ENCODE measurements at places on chromosomes 2 and 18.
A peak's percentile ranks its signal among the peaks of the same experiment; 100 is the strongest.

DNA sequence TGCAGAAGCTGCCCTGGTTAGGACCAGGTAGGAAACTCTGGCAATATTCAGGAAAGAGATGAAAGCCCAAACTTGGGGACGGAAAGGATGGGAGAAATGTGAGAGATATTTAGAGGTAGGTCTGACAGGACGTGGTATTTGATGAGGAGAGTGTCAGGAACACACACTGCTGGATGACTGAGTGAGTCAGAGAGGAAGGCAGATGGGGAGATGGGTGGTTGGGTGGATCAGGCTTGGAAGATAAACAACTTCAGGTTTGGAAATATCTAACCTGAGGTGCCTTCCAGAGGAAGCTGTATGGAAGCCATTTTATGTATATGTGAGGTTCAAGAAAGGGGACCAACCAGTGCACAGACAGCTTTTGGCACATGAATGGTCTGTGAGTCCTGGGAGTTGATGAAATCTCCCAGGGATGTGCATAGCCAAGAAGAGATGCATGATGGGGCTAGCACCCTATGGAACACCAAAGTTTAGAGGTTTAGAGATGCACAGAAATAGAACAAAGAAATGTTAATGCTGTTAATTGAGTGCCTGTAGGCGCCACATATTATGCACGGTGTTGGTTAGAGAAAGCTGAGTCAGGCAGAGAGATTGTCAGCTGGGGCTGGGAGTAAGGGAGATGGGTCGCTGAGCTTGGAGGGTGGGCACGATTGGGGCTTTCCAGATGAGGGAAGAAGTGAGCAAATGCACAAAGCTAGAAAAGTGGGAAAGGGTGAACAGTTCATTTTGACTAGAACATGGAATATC lies 101.0 kb downstream of the VIT start:
- DNase-seq: no peak

GRCh38 chr2:45014016-45014702 lies 4.9 kb upstream of the SIX2 start:
- DNase-seq: peak; percentile 13

DNA sequence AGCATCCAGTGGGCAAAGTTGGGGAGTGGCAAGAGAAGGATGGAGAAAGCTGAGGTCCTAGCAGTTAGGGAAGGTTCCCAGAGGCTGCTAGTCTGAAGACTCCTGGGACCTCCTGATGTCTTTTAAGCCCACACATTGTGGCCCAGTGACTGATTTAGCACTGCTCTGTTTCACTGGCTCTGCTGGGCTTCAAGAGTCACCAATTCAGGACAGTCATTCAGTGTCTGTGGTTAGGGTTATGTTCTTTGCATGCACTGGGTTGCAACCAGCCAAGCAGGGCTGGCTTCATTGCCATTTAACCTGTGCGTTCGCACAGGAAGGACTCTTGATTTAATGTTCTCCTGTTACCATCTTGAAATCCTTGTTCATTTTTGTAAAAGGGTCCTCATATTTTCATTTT lies 199.2 kb downstream of the ICOS start:
- no peak for DNase-seq

DNA sequence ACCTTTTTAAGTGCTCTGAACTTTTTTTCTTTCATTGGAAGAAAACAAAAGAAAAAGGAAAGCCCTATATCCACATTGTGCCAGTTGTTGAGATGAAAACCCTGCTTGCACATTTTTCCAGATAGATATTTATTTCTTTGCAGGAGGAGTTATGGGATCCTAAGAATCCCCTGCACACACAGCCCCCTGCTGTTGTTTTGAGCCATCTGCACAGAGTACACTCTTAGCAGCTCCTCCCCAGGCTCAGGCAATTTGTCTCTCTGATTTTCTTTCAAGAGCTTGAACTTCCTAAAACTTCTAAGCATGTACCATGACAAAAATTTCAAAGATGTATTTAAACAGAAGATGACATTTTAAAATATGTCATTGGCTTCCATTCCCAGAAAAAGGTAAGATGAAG lies 436.9 kb downstream of the METTL4 start:
- no peak for DNase-seq

DNA sequence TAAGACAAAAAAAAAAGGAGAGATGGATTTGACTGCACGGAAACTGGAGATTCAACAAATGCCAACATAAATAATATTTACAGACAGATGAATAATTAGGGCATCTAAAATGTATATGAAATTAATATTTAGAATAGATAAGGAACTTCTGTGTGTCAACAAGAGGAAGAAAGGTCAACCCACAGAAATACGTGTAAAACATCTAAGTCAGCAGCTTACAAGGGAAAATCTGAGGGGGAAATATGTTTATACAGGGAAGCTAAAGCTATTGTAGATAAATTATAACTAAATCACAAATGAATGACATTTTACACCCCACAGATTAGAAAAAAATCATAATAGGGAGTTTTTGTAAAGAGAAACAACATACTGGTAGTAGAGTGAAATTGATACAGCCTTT lies 159.9 kb downstream of the PIEZO2 start:
- no peak for DNase-seq

GRCh38 chr2:88303865-88304264 lies 133.7 kb downstream of the THNSL2 start:
- no peak for DNase-seq

DNA sequence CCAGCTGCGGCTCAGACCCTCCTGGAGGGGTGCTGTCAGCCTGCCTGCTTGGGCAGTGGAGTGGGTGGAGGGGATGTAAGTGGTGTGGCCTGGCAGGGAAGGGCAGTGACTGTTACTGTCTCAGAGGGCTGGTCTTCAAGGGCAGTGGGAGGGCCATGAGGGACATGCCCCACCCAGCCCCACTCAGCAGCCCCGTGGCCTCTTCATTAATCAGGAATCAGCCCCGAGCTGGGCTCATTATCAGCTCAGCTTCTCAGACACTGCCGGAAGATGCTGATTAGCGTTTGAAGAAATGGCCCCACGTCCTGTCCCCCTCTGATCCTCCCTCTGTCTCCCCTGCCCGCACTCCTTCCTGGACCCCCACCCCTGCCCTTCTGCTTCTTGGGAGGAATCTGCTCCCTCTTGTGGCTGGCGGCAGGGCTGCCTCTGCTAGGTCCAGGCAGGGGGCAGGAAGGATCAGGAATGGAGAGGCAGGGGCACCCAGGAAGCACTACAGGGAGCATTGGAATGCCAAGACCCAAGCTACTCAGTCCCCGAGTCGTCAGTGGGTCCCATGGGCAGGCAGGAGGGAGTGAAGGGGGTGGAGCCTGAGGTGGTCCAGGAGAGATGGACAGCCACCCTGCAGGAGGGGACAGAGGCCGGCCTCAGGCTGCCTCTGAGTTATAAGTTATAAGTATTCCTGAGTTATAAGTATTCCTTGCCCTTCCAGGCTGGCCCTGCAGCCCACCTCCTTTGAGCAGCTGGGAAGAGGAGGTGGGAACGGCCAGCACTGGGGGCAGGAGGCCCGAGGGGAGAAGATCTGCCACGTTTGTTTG lies 7.0 kb downstream of the ASIC4 start:
- peak; percentile 66 for DNase-seq

DNA sequence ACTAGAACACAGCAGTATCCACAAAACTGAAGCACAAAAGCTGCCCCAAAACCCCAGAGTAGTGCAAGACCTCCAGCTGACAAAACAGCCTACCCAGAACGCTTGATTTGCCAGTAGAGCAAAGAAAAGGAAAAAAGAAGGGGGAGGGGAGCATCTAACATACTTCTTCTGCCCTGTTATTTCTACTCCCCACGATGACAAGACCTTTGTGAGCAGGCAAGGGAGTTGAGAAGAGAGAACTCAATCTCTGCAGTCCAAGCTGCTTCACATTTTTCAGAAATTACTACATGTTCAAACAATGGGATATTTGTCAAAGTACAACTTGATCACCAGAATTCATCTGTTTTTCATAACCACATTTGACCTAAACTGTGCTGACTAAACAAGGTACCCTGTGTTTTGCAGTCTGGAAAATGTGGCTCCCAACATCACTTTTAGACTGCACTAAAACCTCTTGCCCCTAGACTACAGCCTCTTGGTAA lies 286.7 kb downstream of the EXOC6B start:
- DNase-seq: no peak

- no peak for DNase-seq
These were observed 43.6 kb upstream of the RASGRP3 start for GRCh38 chr2:33432871-33433270.

GRCh38 chr2:241271706-241272302 lies 43.7 kb downstream of the HDLBP start:
- DNase-seq: no peak

- no peak for DNase-seq
These were observed 284.6 kb upstream of the UBE2E3 start for GRCh38 chr2:180695586-180696401.

GRCh38 chr2:172336681-172337080 lies 90.7 kb upstream of the ITGA6 start:
- DNase-seq: no peak

GRCh38 chr2:31125918-31126695 lies 12.1 kb downstream of the GALNT14 start:
- DNase-seq: no peak

GRCh38 chr2:111919794-111920608 lies 21.6 kb downstream of the MERTK start:
- DNase-seq: no peak

- DNase-seq: no peak
These were observed 688 bp upstream of the WDR33 start for GRCh38 chr2:127811397-127812321.

- DNase-seq: no peak
These were observed 160.7 kb upstream of the EPAS1 start for GRCh38 chr2:46136481-46136880.

DNA sequence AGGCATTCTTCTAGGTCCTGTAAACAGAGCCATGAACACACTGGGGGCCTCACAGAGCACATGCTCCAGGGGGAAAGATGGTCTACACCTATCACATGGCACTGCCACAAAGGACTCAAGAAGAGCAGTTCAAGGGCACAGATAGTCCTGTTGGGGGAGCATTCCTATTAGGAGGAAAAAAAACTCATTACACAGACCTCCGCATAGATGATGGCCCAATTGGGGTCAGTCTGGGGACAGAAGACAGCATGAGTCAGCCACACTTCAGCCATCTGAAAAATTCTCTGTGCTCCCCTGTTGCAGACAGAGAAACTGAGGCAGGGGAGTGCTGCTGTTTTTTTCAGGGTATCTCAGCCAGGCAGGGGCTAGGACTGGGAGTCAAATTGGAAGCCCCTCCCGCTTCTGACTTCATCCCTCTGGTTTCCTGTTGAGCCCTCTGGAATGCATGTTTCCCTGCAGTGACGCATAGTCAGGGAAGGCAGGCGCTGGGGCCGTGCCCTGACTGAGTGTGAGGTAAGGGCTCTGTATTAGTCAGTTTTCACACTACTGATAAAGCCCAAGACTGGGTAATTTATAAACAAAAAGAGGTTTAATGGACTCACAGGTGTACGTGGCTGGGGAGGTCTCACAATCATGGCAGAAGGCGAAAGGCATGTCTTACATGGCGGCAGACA lies 67.9 kb downstream of the RHOB start:
- DNase-seq: no peak

DNA sequence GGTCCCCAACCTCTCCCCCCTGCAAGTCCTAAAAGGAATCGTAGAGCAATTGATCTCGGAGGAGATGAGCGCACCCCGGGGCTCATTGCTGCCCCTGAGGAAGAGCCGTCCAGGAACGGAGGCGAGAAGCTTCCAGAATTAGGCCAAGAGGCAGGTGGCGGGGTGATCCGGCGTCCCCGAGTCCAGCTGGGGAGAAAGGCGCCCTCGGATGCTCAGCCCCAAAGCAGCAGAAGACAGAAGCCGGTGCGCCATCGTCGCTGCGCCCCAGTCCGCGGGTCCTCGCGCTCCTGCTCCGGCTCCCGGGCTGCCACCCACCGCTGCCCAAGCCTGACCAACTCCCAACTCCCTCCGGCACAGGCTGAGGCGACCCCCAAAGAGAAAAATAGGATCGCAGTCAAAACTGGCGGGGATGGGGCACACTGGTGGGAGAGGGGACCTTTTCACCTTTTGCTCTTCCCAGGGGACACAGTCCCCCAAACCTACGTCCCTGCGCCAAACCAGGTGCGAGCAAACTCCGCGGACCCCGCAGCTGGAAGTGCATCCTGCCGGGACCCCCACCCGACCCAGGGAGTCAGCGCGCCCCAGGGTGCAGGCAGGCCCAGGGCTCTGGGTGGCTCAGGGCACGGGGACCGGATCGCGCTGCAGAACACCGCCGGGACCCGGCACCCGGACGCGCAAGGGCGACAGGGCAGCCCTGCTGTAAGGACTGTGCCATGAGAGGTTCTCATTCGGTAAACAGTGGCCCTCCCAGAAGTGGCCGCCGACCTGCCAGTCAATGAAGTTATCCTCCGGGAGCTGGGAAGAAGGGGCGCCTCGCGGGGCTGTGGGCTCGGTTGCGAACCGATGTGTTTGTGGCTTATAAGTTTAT lies 8.4 kb upstream of the MEIS1 start:
- DNase-seq: no peak

- no peak for DNase-seq
These were observed 1.9 kb downstream of the CTLA4 start for GRCh38 chr2:203869223-203870042.

DNA sequence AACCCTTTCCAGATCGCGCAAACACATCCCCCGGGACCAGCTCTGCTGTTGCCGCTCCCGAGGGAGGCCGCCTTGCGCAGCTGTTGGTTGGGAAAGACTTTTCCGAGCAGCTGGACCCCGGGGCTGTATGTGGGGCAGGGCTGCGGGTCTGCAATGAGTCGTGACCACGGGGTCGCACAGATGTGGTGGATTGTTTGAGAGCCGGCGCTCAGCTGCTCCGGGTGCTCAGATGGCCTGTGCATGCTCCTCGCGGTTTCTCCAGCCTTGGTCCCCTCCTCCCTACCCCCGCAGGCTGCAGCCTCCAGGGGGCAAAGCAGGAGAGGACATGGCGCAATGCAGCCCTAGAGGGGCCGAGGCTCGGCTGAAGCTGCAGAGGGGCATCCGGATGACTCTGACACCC lies 105.2 kb upstream of the OTOS start:
- DNase-seq: no peak

DNA sequence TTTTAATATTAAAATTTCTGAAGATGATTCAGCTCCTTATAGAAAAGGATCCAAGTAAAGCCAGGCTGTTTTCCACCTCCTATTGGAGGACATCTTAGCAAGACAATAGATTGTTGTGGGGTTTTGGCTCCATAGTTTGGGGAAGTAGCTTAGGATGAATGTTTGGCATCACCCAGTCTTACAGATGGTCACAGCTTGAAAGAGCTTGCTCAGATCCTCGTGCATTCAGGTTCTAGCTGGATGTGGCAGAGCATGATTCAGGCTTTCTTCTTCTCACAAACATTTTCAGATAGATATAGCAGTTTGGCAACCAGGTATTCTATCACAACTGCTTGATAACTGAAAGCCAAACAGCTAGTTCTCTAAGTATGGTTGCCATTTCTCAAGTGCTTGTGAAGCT lies 23.6 kb upstream of the PDCL3 start:
- DNase-seq: no peak

DNA sequence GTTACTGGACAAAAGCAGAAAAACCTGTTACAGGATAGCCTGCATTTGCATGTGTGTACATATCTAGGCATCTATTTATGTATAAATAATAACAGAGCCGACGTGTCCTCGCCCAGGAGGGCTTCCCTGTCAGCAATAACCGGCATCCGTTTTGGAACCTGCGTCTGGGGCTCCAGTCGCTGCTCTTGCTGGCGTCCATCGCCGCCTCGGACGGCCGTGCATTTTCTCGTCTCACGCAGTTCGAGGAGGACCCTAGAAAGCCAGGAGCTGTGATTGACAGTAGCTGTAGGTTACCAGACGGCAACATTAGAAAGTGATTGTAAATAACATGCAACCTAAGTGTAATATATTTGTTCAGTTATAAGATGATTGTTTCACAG lies 132.6 kb downstream of the NFATC1 start:
- peak; percentile 77 for DNase-seq

GRCh38 chr18:76572518-76573247 lies 77.6 kb upstream of the ZNF516 start:
- no peak for DNase-seq

All from NCI-H526 (cell line).